ENCODE measurements at places on chromosomes 1 and 21.

DNA sequence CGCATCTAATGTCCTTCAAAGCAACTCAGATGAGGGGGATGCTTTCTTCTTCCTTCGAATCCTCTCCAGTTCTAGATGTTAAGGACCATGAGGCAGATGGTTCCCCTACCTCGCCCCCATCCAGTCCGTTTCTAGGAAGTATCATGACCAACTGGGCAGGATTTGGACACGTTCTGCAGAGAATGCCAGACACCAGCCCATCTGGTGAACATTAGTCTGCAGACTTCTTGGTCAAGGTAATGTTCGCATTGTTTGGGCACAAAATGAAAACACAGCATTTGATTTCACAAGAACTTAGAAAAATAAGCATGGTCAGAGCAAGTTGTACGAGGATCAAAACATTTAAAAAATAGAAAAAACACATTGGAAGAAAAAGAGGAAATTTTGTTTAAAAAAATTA lies 25.4 kb upstream of the ADARB1 start:
- no peak for DNase-seq

DNA sequence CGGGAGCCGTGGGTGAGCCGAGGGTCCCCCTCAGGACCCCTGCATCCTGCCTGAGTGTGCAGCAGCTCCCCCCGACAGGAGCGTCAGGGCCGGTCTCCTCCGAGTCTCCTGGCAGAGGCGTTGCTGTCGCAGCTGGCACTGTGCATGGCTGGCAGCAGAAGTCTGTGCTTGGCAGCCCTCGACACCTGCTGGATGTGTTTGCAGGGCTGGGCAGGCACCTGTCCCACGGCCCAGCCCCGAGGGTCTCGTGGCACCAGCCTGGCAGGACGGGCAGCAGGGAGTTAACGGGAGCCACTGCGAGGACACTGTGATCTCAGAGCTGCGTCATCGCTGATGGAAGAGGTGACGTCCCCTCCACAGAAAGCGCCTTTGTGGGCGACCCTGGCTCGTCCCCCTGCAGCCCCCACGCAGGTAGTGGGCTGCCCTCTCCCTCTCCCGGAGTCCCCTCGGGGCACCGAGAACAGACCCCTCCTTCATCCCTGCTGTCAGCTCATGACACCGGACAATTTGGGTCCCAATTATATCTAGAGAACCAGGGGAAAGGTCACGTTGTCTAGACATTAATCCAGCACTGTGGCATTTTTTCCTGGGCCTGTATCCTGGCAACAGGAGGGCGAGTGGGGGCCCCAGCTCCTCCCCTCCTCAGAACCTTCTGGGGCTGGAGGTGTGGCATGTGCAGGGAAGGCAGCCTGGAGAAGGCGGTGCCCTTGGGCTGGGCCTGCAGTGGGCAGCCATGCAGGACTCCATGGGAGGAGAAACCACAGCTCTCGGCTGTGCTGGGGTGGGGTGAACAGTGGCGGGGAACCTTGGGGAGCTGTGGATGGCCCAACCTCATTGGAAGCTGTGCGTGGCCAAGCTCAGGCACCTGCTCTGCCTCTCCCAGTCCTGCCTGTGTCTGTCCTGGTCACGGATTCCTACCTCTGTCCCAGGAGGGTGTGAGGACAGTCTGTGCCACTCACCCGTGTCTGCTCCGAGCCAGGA lies 15.4 kb downstream of the COL18A1 start:
- DNase-seq = no peak

GRCh38 chr1:97489834-97490233 lies 431.0 kb downstream of the DPYD start:
- no peak for DNase-seq

- no peak for DNase-seq
These were observed 5.7 kb downstream of the LGR6 start for GRCh38 chr1:202199040-202199889.

GRCh38 chr1:33149453-33150190 lies 32.2 kb downstream of the TRIM62 start:
- no peak for DNase-seq

- no peak for DNase-seq
These were observed 173.3 kb upstream of the EDN2 start for GRCh38 chr1:41657679-41658295.

DNA sequence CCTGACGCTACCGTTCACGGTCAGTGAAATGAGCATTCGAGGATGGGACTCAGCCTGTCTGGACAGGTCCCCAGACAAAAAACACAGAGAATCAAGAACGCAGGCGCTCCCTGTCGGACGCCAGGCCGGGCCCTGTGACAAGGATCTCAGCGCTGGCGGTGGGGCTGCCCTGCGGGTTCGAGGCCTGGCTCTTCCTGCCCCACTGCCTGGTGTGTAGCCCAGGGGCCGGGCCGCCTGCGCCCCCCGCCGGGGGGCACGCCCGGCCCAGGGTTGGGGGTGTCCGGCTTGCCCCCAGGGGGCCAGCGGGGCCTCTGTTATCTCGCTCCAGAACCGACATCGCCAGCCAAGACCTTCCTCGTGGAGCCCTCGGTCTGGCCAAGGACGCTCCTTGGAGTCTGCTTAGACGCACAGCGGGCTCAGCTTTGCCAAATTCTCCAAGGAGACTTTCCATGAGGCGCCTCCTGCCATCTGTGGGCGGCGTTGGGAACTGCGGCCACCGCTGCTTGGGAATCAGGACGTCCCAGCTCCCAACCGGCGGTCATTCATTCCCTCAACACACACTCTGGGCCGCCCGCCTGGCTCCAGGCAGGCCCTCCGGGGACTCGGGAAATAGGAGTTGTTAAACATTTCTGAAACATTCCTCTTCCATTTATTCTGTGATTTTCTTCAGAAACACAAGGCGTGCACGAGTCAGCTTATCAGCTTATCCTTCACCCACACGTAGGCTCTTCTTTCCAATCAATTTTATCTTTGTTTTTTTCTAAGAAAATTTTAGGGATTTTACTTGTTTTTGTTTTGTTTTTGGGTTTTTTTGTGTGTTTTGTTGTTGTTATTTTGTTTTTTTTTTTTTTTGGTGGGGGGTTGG lies 11.3 kb upstream of the RIPK4 start:
- no peak for DNase-seq

- DNase-seq = no peak
These were observed 5.1 kb upstream of the FUBP1 start for GRCh38 chr1:77983997-77984355.

DNA sequence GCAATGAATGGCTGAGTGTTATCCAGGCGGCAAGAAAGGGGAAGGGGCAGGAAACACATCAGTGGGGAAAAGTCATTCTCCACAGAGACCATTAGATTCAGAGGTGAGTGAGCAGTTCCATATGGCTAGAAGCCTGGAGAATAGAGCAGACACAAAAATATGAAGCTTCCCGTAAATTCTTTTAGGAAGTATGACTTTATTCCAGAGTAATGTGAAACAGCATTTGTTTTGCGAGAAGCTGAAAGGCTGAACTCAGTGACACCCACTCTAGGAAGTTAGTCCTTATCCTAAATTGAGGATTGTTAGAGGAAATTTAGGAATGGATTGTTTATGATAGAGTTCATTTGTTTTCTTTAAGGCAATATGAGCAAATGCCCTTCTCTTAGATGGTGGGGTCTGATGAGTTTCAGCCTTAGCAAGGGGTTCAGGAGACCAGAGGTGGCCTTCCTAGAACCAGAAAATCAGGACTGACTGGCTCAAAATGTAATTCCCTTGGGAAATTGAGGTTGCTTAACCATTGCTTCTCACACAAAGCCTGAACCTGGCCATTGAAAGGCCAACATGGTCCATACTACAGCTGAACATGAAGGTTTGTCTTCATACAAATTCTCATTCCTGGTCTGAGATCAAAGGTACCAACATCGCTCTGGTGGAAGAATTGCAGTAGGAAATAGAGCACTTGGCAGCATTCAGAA lies 167.5 kb downstream of the TPR start:
- DNase-seq = no peak

DNA sequence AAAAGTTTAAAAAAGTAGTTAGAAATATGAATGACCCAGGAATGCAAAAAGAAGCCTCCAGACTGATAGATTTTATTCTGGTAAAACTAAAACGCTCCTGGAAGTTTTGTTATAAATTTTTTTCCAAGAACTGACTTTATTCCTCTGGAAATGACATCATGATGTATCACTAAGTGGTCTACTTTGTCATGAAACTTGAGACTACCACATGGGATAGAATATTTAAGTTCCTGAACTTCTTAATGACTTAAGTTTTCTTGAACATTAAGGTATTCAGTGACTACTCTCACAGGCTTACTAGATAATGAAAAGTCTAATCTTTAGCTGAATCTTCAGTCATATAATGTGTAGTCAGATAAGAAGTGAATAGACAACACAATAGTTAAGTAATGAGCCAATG lies 842.2 kb downstream of the USP25 start:
- no peak for DNase-seq

DNA sequence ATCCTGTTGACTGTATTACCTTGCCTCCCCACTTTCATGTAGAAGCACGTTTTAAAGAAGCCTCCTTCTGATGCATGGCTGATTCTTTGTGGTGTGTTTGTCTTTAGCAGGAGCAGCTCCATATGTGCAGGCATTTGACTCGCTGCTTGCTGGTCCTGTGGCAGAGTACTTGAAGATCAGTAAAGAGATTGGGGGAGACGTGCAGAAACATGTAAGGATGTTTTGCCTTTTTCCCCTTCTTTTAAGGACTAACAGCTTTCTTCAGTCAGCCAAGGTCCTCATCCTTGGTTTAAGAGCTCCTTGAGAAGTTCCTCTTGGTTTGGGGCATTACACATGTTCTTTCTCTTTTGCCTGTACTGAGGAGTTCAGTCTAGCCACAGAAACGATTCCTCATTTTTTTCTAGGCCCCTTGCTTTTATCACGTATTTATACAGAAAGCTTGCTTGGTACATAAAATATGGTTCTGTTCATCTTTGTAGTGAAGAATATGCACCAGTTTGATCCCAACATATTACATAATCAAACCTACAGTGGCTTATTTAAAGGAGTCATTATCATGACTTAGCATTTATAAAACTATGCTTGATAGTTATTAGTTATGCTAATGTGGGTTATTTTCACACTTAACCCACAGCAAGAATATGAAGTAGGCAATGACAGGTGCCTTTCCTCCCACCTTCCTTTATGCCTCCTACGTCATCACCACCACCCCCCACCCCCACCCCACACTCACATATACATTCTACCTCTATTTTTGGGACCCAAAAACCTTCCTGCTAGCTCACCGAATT lies 19.6 kb downstream of the CAP1 start:
- no peak for DNase-seq

- DNase-seq = no peak
These were observed 12.4 kb downstream of the RNF220 start for GRCh38 chr1:44417351-44418021.

- no peak for DNase-seq
These were observed 637 bp upstream of the MYBPHL start for GRCh38 chr1:109307274-109308021.

DNA sequence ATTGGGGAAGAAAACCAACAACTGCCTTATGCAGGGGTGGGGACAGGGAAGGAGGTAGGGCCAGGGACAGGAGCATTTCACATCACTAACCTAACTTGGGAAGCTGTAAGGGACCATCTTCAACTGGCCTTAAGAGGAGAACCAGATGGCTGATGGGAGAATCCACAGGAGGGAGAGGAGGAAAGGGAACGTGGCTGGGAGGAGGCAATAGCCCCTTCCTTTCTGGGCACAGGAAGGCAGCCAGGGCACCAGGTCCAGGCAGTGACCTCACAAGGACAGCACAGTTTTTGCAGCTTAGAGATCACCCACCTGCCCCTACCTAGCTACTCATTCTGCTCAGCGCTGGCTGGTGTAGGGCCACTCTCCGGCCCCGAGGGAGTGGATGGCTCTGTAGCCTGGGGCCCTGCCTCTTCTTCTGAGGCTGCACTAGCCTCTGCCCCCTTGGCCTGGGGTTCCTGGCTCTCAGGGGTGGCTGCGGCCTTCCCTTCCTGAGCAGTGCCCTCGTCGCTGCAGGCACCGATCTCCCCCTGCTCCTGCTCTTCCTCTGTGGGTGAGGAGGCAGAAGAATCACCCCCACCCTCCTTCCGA lies 1.7 kb downstream of the MARCKSL1 start:
- DNase-seq = no peak

GRCh38 chr1:171788696-171789095 lies 7.2 kb downstream of the METTL13 start:
- DNase-seq = no peak

GRCh38 chr1:25099343-25099951 lies 132.9 kb downstream of the SYF2 start:
- no peak for DNase-seq

DNA sequence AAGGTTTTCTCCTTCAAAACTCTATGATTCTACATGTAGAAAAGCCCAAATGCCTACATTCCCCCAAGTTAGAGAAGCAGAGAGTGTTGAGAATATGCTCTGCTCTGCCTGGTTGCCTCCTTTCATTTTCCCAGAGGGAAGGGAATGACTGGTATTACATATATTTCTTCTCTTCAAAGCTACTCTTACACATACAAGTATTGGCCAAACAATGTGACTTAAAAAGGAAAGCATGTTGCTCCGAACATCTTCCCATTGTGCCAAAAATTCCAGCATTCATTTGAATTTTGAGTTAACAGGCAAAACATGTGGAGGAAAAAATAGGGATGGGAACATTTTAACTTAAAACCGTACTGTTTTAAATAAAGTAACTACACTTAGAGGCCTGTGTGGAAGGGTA lies 125.2 kb downstream of the COQ8A start:
- no peak for DNase-seq

GRCh38 chr21:39348040-39348354 lies 891 bp downstream of the HMGN1 start:
- no peak for DNase-seq

- DNase-seq = no peak
These were observed 16.1 kb upstream of the TRABD2B start for GRCh38 chr1:48013270-48013669.

DNA sequence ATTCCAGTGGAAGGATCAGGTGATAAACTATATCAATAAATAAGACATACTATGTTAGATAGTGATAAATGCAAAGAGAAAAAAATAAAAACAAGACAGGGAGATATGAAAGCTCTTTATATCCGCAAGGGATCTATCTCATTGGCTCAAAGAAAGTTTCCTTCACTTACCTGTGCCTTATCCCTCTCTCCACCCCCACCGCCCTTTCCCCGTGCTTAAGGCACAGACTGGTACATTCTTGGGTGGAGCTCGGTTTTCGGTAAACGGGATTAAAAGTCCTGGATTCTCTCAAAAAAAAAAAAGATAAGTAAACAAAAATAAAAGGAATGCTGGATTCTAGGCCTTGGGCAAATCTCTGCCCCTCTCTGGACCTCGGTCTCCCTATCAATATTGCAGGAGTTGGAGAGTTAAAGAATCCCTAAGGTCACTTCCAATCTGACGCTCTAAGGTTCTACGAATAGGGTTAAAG lies 593 bp upstream of the DNAJC16 start:
- no peak for DNase-seq

All from stimulated activated CD4-positive, alpha-beta T cell treated with anti-CD3 and anti-CD28 coated beads, Interleukin-1b, Interleukin-23, amount 100 ng/mL, for 1 hour (primary cell).